ENCODE measurements at places on chromosomes 16 and 17.

GRCh38 chr17:10585529-10585928 lies 36.1 kb upstream of the MYH2 start:
- DNase-seq = no peak

DNA sequence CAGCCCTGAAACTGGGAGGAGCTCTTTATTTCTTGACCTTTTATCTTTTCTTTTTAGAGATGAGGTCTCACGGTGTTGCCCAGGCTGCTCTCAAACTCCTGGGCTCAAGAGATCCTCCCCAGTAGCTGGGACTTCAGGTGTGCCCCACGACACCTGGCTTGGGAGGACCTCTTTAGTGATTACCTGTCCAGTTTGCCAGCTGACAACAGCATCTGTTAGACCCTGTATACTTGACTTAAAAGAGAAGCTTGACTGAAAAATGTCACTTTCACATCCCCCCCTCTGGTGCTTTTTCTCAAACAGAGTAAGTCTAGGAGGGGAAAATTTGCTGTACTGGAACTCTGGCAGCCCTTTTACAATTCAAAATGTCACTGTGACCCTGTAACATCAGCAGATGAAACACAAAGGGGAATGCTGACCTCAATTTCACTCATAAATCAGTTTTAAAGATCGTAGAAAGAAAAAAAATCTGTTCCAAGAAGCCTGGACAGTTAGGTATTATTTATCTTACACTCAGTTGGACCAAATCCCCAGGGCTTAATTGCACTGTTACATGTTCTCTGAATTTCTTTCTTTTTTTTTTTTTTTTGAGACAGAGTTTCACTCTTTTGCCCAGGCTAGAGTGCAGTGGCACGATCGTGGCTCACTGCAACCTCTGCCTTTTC lies 1.8 kb upstream of the ERN1 start:
- no peak for DNase-seq

GRCh38 chr17:59783221-59784047 lies 76.0 kb downstream of the VMP1 start:
- no peak for DNase-seq

- DNase-seq = no peak
These were observed 5.3 kb upstream of the COL1A1 start for GRCh38 chr17:50206604-50207293.

DNA sequence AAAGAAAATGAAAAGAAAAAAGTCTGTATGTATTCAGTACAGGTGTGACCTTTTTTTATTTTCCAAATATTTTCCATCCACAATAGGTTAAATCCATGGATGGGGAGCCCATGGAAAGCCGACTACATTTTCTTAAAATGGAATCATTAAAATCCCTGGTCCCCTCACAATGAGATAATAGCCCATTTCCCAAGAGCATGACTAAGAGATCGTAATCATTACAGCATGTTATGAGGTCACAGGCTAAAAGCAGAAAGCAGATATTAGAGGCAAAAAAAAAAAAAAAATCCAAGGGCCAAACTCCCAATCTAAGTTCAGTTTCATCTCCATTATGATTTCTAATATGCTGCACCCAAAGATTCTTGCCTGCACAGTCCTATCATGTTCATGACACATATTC lies 44.7 kb downstream of the CYTH1 start:
- DNase-seq = no peak

- no peak for DNase-seq
These were observed 180.5 kb downstream of the CDH13 start for GRCh38 chr16:82807311-82807710.

DNA sequence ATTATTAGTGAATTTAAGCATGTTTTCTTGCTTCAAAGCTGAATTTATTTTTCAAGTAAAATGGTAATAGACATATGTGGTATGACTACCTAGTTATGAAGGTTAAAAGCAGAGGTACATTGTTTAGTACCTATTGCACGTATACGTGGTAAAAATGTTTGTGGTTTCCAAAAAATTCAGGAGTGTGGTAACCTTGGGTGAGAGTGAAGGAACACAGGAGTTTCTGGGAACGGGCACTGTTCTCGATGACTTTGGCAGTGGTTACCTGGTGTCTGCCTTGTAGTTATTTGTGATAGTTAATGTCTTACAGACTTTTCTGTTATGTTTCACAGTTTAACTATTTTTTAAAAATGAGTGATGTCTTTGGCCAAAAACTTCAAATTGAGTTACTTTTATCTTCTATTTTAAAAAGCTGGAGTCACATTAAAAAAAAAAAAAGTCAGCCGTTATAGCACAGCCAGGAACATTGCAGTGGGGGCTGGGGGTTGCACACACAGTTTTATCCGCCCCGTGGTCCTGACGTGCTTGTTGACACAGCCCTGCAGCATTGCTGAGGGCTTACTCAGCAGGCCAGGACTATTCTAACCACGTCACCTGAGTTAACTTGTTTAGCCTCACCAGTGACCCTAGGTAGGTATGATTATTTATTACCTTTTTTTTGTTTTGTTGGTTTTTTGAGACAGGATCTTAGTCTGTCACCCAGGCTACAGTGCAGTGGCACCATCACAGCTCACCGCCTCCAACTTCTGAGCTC lies 10.9 kb downstream of the JPT2 start:
- no peak for DNase-seq

All from NCI-H1092 (cell line).